Renal pelvis (tissue), 12 donors: ENCODE measurements at places on chromosomes 7 and 10.
A peak's percentile ranks its signal among the peaks of the same experiment; 100 is the strongest.

- no peak for DNase-seq
Measured at GRCh38 chr10:62457598-62457997, 83.4 kb downstream of the ZNF365 start.

- no peak for DNase-seq
Measured at GRCh38 chr7:132251327-132251659, 325.0 kb downstream of the PLXNA4 start.

DNA sequence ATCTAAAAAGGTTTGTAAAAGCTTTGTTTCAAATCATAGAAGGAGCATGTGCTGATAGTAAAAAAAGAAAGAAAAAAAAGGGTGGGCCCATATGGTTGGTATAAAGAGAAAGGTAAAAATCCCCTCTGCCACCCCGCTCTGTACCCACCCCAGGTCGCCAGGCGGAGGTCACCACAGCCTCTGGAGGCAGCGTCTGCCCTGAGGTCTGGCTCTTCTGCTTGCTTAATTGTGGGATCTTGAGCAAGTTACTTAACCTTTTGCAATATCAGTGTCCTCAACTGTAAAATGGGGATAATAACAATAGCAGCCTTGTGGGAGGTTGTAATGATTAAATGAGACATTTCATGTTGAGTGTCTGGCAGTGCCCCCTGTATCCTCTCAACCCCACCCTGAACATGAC, 10.7 kb upstream of the PCBD1 start:
- no peak for DNase-seq

DNA sequence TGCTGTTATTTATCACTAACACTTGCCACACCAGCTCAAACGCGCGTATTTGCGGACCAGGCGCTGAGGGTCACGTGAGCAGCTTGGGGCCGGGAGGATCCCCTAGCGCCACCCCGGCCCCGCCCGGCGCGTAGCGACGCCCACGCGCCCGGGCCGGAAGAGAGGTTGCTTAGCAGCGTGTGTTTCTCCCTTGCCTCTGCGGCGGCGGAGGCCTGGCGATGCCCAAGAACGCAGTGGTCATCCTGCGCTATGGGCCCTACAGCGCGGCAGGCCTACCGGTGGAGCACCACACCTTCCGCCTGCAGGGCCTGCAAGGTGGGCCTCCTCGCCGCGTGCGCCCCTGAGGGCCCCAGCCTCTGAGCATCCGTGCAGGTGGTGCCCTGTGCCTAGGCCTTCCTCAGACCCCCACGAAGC, at the start of gene C10orf53:
Gene C10orf53 (plus strand): TSS at position 172 of the 414 bp plus-strand sequence. CDS start 47 bp downstream, at position 219.
- peak; percentile 45 for DNase-seq

GRCh38 chr7:3912291-3912690, 611.2 kb downstream of the SDK1 start:
- peak; percentile 38 for DNase-seq

GRCh38 chr10:70738006-70738760, 47.0 kb downstream of the TBATA start:
- DNase-seq = no peak

- no peak for DNase-seq
Measured at GRCh38 chr7:72298912-72299311, 113.2 kb downstream of the CALN1 start.

- no peak for DNase-seq
Measured at GRCh38 chr7:68146983-68147382, 1150.3 kb downstream of the TYW1 start.

GRCh38 chr7:91553410-91553895, 289.2 kb downstream of the FZD1 start:
- DNase-seq = no peak

DNA sequence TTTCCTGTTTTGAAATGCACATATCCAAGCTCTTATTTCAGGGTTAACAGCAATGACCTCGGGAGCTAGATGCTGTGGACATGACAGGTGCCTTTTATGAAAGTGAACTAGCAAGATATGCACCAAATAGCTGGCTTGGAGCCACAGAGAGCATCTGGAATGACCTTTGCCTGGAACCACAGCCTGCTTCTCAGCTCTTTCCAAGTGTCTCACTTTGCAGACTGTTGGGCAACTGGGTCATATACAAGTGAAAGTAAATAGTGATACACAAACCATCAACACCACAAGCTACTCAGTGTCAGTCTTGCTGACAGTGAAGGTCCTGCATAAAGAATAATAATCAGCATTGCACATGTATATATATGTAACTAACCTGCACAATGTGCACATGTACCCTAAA, 183.5 kb downstream of the RNF133 start:
- DNase-seq = no peak

DNA sequence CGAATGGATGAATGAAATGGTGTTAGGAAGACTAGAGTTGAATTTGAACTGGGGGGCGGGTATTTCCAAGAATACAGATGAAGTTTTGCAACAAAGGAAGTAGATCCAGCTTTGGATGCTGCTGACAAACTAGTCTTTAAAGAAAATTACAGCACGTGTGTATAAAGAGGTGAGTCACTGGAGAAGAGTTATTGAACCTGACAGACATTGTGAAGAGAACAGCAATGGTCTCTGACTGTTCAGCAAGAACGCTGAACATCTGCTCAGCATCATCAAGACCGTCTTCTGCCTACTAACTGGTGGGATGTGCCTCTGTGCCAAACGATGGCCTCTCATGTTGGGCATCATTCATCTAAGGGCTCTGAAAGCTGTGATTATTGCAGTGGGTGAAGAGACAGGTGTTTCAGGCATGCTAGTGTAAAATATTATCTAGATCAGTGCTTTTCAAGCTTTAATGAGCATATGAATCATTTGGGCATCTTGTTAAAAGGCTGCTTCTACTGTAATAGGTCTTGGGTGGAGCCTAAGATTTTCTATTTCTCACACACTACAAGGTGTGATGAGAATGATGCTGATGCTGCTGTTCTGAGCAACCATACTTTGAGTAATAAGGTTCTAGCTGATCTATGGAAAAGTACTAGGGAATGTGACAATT, 291.3 kb downstream of the PTEN start:
- DNase-seq = no peak
